HuH-7.5 (cell line): ENCODE measurements at places on chromosomes 4 and X.

- DNase-seq: no peak
Observed at GRCh38 chrX:41695426-41695825, 6.7 kb downstream of the GPR34 start.

DNA sequence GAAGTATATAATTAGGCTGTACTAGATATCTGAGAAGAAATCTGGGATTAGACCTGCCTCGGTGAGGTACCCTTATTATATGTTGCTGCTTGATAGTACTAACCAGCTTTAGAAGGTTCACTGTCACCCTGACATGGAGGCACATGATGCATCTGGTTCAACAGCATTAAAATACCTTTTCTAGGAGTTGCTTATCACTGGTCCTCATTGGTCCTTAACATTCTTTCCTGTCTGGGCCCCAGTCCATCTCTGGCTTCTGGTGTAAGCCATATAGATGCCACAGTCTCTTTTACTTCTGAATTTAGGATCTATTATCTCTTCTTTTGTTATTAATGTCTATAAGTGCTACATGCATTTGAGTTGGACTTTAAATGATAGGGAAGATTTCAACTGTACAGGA lies 40.2 kb downstream of the GPRIN3 start:
- DNase-seq: no peak

DNA sequence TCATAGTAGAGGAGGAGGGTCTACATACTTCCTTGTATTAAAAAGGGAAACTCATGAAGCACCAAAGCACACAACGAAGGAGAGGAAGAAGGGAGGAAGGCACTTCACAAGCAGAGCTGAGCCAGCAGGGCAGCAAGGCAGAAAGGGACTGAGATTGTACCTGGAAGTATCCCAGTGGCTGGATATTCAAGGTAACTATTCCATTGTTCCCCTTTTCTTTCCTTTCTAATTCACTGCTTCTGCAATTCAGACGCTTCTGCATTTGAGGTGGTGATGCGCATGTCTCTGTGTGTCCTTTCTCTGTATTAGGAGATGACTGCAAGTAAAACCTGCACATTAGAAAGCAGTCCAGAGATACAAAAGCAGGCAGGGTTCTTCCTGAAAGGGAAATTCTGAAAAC lies 54.9 kb downstream of the UBQLN2 start:
- no peak for DNase-seq

DNA sequence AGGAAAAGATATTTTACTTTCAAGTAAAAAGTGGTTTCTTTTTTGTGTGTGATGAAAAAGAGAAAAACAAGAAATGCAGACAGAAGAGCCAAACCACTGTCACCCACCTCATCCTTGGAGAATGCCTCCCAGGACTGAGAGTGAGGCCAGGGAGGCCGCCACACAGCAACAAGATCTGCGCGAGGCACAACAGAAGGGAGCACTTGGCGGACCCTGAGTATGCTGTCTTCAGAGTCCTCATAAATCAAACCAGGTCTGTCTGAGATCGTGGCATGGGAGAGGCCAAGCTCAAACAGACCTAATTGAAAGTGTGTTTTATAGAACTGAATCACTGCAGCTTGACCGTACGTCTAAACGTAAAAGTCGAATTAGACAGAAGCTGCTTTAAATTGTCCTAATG lies 134.3 kb upstream of the VCX2 start:
- DNase-seq: no peak

- no peak for DNase-seq
Observed at GRCh38 chr4:28287831-28288233, 1427.2 kb downstream of the STIM2 start.

- no peak for DNase-seq
Observed at GRCh38 chrX:11444052-11444451, 150.8 kb downstream of the AMELX start.

DNA sequence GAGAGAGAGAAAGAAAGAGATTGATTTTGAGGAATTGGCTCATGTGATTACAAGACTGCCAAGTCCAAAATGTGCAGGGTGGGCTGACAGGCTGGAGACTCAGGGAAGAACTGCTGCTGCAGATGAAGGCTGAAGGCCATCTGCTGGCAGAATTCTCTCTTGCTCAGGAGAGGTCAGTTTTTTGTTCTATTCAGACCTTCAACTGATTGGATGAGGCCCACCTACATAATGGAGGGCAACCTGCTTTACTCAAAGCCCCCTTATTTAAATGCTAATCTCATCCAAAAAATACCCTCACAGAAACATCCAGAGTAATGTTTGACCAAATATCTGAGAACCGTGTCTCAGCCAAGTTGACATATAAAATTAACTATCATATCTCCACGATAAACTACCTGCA lies 38.2 kb upstream of the MAMLD1 start:
- no peak for DNase-seq

DNA sequence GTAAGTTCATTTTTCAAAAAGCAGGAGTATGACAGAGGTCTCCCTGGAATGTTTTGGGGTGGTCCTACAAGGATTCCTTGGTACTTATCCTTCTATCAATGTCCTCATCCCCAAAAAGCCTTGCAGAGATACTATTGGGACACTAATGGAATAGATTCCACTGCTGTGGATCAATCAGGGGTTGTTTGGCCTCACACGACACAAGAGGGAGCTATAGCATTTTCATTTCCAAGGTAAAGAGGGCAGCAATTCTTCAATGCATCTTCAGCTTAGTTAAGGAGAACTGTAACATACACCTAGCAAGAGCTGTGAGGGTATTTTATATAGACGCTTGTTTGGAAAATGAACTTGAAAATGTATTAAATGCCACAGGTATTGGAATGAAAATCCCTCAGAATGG lies 50.9 kb downstream of the USP26 start:
- peak; percentile 10 for DNase-seq

DNA sequence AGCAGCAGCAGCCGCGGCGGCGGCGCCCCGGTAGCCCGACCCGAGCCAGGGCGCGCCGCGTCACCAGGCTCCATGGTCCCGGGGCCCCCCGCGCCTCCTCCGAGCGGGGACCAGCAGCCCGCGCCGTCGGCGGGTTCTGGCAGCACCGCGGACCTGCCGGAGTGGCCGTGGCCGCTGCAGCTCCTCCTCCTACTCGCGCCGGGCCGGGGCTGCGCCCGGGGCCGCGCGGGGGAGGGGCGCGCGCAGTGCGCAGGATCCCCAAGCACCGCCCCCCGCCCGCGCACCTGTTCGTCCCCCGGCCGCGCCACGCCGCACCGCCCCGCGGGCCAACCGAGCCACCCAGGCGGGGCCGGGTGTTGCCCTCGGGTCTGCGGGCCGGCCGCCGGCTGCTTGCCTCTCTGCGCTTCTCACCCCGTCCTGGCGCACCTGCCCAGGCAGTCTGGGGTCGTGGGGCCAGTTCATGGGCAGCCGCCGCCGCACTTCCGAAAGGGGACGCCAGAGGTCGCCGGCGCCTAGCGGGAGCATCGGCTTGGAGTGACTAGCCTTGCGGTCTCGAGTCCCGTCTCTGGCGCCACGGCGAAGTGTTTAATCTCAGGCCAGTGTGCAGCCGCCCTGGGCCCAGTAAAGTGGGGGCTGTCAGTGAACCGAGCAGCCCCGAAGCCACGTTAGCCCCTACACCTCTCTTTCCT lies at the start of gene SLC9A7:
Gene SLC9A7, minus strand, starts transcription at position 163 of the 689 bp plus-strand sequence. Its CDS starts 89 bp downstream, at position 74.
- DNase-seq: peak; percentile 28

- DNase-seq: no peak
Observed at GRCh38 chr4:171718069-171718468, 95.1 kb upstream of the GALNTL6 start.

DNA sequence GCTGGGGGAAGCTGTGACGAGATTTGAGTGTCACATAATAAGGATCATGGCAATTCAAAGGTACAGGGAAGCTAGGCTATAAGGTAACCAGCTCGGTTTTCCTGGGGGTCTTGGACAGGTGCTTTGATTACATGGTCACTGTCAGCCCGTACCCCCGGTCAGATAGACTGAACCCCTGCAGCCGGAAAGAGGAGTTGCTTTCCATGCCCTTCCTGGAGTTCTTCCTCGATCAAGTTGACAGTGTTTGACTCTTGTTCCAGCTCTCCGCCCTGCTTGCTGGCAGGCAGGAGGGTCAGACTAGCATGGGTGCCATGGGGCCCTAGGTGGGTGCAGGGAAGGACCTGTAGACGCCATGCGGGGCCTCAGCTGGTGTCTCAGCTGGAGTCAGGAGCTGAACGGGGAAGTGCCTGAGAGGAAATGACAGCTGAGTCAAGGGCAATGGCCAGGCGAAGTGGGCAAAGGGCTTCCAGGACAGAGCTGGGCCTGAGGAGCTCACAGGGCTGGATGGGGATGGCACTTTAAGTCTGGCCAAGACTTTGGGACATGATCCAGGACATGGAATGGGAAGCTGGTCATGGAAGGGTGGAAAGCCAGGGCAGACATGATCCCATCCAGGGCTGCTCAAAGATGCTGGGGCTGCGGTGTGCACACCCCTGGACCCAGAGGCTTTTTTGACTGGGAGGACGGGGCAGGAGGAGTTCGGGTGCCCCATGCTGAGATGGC lies 1.6 kb downstream of the TMEM187 start:
- no peak for DNase-seq
